ENCODE measurements at places on chromosomes 16 and 17. TPM values are rescaled to one million over a fixed set of nuclear protein-coding genes. Genes with fewer than 3 reads are reported as not detected.

The MAPT gene
- total RNA-seq, result 37.7 TPM

The SGCA gene
- 135 TPM for total RNA-seq

DNA sequence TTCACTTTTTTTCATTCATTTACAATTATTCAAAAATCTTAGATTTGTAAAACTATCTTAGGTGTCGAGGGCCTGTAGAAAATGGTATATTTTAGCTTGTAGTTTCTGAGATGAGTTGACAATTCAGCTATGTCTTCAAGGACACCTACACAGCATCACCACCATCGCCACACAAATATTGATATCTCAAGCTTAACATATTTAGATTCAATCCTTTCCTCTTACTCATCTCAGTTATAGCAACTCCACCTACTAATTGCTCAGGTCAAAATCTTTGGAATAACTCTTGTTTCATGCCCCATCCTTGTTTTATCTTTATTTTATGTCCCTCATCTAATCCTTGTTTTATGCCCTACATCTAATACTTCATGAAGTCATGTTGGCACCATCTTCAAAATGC is 276.8 kb downstream of the CDH11 start:
- no peak for DNase-seq

DNA sequence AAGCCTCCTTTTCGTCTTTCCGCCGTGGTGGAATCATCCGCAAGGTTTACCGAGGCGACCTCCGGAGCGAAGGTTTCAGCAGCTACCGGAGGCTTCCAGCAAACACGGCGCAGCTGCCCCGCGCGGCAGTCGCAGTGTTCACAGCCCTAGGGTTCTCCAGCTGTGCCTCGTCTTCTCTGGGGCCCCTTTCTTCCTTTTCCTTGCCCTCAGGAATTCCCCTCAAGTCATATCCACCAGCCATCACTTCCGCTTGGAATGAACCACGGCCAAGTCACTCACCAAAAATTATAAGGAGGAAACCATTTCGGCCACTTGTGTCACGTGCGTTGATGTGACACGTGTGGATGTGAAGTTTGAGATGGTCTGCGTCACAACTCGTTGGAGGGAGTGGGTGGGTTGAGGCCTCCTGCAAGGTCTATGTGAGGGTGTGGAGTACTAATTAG is 636 bp upstream of the ERN1 start:
- DNase-seq, result peak; percentile 52

- no peak for DNase-seq
Measured at GRCh38 chr16:67593288-67593687, 31.0 kb downstream of the CTCF start.

DNA sequence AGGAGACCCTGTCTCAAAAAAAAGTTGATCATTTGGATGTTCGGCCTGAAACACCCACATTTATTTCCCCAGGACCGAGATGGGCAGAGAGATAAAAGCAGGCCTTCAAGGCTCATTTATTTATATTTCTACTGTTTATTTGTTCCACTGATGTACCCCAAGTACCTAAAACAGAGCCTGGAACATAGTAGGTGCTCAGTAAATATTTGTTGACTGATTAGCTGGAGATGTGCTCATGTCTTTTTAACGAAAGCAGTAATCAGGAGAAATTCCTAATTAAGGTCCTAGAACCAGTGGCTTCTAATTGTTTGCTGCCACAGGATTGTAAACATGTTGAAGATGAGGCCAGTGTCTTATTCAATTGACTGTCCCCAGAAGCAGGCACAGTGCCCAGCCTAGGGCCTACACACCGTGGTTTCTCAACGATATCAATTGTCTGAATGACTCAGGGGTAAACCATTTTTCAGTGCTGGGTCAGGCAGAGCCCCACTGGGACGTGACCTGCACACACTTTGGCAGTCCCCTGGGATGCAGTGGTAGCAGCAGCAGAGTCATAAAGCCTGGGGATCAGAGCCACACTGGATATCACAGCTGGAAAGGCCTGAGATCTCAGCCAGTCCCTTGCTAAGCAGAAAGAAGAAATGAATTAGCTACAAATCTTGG is 34.8 kb downstream of the SOST start:
- no peak for DNase-seq

DNA sequence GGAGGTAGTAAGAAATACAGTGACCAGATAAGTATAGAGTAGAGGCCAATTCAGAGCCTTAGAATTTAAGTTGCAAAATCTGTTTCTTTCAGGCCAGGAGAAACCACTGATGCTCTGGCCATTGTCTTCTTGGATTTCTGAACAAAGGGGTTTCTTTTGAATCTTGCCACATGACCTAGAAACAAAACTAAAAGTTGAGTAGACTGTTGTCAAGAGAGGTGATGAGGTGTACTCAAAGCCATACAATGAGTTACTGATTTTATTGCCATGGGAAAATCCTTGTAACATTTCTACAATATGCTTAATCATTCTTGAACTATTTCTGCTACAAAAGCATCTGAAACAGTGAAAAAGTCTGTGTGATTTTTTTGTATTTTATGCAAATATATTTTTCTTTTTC is 881.3 kb downstream of the CDH11 start:
- no peak for DNase-seq

DNA sequence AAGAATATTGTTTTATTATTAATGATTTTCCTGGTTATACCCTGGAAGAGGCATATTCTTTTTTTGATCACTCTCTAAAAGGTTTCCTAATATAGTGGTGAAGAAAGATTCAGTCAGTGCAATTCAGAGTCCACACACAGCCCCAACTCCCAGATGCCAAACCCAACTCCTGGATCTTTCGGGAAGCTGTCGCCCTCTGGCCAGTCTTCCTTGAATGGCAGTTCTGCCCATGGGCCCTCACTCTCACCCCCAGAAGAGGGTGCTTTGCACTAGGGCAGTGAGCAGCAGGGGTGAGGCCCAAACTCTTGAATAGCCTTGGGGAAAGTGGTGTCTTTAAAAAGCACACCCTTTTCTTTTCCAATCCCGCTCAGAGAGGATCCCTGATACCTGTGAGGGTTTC is 11.0 kb downstream of the KRT32 start:
- DNase-seq, result no peak

DNA sequence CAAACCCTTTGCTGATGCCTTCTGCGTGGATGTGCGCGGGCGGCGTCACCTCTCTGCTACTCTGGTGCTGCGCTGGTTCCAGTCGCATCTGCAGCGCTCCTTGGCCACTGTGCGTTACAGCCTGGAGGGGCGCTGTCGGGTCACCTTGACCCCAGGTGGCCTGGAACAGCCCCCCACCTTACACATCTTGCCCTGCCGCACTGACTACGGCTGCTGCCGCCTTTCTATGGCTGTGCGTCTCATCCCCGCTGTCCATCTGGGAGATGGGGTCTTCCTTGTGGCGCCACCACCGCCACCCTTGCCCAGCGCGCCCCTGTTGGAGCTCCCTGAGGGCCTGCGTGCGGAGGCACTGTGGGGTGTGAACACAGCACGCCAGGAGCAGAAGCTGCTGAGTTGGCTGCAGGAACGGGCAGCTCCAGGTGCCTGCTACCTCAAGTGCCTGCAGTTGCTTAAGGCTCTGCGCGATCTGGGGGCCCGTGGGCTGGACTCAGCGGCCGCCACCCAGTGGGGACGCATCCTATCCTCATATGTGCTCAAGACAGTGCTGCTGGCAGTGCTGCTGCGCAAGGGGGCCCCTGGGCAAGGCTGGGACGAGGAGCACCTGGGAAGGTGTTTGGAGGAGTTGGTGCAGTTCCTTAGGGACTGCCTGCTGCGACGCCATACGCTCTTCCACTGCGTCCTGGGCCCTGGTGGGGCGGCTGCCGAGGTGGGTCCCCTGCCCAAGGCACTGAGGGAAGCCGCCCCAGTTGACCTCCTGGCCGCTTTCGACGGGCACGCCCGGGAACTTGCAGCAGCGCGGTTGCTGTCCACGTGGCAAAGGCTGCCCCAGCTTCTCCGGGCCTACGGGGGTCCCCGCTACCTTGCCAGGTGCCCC is 1.6 kb downstream of the ITPRIPL2 start:
- peak; percentile 46 for DNase-seq

DNA sequence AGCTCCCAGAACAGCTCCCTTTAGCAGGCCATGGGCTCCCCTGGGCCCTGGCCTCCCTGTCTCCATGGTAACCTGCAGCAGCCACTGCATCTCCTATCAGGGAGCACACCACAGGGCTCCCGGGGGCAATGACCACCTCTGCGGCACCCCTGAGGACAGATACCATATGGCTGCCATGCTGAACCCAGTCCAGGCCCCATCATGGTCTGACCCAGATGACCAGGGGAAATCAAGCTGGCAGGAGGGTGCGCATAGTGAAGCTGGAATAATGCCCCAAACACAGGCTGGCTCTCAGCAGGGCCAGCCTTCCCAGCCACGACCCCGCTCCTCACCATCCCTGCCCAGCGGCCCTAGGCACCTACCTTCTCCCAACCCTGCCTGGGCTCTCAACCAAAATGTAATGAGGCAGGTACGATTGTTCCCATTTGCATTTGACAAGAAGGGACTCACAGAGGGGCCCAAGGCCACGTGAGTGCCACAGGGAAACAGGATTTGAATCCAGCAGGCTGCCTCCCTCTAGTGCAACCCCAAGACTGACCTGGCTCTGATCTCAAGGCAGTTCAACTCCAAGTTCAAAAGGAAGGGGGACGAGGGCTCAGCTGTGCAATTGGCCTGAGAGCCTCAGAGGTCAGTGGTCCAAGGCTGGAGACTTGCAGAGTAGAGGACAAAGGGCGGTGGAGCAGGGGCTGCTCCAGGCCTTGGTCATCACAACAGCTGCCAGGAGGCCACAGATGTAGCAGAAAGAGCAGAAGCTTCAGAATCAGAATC is 2.4 kb downstream of the RUNDC3A start:
- DNase-seq, result no peak

GRCh38 chr17:76515274-76515949 is 14.2 kb upstream of the RHBDF2 start:
- DNase-seq, result peak; percentile 80

DNA sequence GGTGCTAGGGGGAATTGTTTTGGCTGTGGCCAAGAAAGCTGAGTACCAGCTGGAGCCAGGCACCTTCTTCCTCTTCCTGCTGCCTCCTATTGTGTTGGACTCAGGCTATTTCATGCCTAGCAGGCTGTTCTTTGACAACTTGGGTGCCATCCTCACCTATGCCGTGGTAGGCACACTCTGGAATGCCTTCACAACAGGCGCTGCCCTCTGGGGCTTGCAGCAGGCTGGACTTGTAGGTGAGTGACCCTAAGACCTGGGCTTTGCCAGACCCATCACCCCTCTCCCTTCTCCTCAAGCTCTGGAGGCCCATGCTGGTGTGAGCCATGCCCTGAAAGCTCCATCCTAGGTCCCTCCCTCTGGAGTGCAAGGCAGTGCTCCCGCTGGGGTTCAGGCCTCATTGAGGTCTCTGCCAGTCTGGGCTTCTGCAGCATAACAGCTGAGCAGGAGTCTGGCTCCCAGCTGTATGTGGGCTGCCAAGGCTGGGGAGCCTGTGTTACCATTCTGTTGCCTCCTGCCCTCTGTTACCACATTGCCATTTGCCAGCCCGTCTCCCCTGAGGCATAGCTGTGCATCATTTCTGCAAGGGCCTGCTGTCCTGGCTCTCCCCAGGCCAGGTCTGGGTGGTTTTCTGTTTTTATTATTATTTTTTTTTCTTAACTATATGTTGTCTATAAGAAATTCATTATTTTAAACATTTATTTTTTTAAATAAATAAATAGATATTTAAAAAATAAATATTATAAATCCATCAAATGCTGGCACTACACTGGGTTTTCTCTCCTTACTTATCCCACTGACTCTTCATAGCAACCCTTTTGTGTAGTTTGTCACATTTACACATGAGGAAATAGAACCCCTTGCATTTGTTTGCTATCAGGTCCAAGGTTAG is 4.1 kb downstream of the SLC9A5 start:
- no peak for DNase-seq

Measured in Right ventricle myocardium superior (tissue), 1 donor.